ENCODE measurements at places on chromosomes 3 and 15.

- DNase-seq, result no peak
Observed at GRCh38 chr3:123361071-123361470, 87.8 kb downstream of the ADCY5 start.

DNA sequence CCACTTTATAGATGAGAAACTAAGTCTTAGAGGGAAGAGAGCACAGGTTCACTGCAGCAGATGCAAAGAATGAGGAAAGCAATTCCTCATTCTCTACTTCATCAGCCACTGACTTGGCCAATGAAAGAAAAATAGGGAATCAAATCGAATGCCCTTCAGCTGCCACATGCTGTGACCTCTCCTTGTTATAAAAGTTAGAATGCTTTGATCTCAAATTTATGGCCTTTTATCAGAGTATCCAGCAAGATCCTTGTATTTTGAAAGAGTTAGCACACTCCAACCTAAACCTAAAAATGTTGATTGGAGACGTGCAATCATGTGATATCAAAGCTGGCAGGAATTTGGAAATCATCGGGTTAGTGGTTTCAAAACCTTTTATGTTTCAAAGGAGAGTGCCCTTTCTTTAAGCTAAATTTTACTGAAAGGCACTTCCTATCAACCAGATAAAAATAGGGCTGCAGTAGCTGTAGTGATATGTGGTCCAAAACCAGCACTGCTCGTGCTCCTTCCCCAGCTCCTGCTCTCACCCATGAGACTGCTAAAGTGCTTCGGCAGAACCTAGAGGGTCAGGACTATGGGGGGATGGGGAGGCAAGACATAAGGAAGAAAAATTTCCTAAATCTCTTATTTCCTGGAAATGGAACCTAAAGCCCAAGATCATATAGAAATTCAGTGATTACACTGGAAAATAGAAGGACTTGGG is 617.0 kb downstream of the PYDC2 start:
- DNase-seq, result no peak

DNA sequence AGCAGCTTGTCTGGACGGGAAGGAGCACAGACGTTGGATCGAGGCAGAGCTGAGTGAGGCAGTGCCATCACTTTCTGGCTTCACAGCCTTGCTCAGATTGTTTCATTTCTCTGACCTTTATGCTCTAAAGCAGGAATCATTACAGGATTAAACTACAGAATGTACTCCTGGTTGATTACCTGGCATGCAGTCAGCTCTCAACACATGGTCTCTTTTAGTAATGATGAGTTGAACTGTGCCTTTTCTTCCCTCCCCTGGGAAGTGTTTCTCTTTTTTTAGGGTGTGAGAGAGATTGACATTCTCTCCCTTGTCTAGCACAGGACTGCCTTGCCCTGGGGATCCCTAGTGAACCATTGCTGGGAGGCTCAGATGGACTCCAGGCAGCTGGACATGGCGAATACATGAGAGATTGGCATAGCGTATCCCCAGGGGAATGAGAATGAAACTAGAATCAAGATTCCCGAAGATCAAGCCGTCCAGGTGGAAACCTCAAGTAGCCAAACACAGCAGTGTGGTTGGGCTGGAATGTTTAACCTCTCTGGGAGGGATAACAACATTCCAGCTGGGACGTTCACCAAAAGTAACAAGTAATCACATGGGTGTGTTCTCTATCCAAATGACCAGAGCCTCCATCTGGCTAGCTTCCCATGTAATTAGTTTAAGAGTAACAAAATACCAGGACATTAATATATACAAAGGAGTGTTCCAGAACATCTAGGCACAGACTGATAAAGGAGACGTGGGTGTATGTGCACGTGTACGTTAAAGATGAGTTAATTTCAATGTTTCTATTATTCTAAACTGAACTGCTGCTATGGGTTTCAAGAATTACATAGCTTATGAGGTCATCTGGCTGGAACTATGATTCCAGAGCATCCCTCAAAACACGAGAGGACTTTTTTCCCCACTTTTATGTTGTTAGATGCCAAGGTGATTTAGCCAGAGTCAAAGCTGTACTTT is 118.6 kb upstream of the NR2E3 start:
- no peak for DNase-seq

DNA sequence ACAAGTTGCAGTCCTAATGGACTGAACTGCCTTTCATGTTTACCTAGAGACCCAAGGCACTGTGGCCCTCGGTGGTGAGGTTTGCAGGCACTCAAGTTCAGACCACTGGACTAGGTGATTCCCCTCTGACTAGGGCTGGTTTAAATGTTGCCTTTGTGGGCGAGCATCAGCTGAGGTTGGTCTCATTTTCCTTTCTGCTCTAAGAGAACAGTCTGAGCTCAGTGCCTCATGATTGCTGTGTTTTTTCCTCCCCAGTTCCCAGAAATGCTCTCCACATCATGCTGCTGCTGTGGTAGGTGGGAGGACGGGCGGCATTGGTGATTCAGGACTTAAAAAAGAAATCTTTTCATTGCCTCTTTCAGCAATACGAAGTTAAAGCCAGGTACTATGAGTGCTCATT is 237.2 kb downstream of the MBNL1 start:
- no peak for DNase-seq

DNA sequence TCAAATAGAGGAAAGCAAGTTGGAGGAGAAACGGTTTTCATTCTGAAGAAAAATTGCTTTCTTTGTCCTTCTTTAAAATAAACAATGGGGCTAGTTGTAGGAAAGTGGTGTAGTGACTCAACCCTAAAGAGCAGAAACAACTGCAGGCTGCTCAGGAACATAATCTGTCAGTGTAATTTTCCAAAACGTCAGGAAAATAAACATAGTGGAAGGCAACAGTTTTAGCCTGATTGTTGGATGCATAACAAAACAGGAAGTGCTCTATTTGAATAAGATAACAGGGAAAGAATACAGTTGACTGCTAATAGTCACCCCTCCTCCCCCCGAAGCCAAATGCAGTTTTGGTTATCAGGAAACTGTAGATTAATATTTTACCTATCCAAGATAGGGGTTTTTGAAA is 167.6 kb downstream of the ECT2 start:
- peak; percentile 78 for DNase-seq

DNA sequence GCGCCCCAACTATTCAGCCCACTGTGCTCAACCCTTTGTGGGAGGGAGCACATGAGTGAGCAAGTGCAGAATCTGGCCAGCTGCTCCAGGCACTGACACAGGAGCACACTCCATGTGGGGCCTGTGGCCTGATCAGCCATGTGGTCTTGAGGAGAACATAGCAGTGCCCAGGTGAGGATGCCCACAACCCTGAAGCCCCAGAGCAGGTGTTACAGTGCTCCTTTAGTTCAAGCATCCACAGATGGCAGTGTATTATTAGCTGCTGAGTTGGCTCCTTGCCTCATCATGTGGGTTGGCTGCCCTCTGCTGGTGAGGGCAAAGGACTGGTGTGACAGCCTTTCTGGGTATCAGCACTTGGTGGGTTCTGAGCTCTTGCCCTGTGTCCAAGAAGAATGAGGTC is 1588.2 kb downstream of the SI start:
- peak; percentile 14 for DNase-seq

DNA sequence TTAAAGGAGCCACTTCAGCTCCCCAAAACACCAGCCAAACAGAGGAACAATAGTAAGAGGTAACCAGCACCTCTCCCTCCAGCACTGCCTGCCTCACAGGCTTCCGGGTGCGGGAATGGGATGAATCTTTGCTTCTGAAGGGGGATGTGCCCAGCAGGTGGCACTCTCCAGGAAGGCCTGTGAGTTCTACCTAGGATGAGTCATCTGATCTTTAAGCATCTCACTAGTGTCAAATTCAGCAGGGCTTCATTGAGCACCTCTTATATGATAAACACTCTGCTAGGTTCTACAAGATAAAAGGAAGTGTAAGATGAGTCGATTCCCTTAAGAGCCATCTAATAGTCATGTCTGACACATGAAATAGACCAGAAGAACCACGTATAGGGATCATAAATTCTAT is 237.4 kb upstream of the UMPS start:
- peak; percentile 32 for DNase-seq

GRCh38 chr3:132183811-132184210 is 133.4 kb upstream of the ACP3 start:
- no peak for DNase-seq
